ENCODE measurements at places on chromosomes 16 and 17.
A peak's percentile ranks its signal among the peaks of the same experiment; 100 is the strongest.

DNA sequence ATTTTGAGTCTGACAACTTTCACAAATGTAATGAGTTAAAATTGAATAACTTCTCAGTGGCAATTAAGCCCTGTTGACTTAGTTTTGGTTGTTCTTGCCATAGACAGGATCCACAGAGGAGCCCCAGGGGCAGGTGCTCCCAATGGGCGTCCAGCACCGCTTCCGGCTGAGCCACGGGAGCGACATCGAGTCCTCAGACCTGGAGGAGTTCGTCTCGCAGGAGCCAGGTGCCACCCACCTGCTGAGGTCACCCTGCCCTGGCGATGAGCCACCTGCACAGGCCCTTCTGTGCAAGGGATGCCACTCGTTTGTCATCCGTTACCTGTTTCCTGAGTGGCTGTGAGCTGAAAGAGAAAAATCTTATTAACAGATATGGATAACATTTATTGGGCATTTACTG is 10.7 kb downstream of the CCDC40 start:
- DNase-seq = no peak

DNA sequence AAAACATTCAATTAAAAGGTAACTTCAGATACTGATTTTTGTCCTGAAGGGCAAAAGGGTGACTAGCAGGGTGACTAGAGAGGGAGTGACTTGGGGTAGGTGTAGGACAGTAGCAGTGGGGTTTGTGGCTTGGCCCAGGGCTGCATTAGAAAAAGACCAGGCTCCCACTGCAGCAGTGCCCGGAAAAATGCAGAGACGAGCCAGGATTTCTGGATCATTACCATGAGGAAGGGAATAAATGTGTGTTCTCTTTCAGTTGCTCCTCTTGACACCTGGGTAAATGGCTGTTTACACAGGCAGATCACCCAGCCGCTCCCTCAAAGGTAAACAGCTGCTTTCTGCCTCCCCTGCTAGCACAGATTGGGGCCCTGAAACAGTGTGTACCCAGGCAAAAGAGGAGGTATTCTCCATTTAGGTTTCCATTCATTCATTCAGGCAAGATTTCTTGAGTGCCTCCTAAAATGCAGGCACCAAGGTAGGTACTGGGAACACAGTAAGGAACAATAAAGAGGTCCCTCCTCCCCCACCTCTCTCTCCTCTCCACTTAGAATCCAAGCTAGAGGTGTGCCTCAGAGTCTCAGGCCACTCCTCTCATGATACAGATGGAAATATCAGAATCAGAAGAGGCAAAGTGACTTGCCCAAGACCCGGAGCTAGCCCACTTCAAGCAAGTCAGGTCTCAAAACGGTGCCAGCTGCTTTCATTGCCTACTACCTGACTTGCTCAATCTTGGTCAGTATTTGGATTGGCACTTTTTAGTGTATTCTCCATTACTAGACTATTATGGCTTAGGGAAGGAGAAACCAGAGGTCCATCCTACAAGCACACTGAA is 15.2 kb upstream of the TOX3 start:
- DNase-seq = no peak

DNA sequence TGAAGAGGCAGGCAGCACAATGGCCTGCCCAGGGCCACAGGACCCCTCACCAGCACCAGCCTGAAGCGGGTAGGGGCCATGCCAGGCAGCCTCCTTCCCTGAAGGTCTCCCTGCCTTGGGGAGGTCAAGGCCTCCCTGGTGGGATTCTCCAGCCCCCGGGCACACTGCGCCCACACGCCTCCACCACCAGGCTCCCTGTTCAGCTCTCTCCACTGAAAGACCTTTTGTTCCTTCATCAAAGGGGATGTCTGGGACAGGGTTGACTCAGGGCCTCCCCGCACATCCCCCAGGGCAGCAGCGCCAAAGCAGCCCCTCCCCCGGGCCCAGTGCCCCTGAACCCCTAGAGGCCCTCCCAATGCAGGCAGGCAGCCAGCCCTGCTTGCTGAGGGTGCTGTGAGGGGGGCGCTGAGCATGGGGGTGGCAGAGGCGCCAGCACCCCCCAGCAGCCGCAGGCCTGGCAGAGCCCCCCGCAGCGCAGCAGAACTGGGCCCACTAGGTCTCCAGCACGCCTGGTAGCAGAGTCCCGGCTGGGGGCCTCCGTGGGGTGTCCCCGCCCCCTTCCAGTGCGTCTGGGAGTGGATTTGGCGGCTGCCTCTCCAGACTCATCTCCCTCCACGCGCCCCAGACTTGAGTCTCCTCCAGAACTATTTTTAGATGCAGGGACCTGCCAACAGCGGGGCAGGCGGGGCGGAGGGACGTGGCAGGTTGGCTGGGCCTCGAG is 13.1 kb downstream of the BCAR1 start:
- DNase-seq = no peak

- DNase-seq = no peak
Measured at GRCh38 chr16:56547120-56547948, 17.5 kb upstream of the MT4 start.

DNA sequence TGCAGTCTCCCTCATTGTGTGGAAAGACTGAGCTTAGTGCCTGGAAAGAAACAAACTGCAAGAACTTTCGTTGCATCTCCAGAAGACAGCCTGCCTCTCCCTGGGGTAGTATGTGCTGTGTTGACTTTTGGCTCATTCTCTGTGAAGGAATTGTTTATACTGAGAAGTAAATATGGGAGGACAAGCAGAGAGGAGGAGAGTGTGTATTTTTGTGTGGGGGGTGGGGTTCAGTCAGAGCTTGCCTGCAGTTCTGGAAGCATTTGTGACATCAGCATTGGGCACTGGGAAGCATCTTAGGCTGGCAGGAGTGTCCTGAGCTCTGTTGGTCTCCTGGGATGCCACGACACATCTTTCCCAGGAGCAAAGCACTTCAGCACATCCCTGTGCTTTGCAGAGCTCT is 147.9 kb downstream of the HS3ST3B1 start:
- no peak for DNase-seq

GRCh38 chr16:72199761-72200337 is 27.9 kb upstream of the PMFBP1 start:
- no peak for DNase-seq

DNA sequence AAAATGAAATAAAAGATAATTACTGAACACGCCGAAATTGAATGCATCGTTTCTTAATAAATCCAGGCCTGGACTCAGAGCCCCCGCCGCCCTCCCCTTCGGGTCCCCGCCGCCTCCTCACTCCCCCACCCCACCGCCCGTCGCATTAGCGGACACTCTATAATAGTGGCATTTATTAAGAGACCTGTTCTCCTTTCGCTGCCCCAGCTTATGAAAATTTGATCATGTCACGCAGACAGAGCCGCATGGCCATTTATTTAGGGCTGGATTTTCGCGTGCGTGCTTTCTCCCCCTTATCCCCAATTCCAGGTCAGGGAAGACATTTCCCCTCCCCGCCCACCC is 6.3 kb upstream of the HOXB2 start:
- no peak for DNase-seq

GRCh38 chr16:51500306-51500705 is 349.2 kb upstream of the SALL1 start:
- DNase-seq = no peak

DNA sequence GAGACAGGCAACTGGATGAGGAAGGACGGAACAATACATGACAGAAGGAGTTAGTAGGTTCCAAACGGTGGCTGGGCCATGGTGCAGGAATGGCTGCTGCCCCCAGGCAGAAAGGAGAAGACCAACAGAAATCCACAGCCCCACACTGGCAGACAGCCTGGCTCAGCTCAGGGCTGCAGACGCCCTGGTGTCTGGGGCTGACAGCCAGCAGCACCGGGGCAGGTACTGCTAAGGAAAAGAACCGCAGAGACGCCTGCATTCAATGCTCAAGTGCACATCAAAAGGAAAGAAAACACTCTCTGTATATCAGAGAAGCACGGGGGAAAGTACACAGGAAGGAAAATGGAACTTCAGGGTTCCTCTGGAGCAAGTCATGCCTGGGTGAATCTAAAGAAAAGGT is 53.4 kb downstream of the GAS7 start:
- no peak for DNase-seq

DNA sequence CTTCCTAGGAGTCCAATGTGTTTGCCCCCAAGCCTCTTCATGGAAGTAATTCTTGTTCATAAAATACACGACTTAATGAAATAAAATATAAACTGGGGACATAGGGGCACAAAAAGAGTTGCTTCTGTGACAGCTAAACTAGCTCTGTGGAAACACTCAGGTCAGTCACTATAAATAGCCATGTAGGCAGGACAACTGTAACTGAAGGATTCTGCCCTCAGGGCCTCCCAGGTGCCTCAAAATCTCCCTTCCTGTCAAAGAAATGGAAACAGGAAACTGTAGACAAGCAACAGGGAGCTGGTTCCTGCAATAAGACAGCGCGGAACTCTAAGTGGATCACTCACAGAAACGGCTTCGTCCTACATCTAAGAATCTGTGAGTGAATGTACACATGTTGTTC is 178.1 kb upstream of the ZFHX3 start:
- no peak for DNase-seq

- no peak for DNase-seq
Measured at GRCh38 chr16:80305410-80305809, 235.4 kb upstream of the DYNLRB2 start.

GRCh38 chr17:57817299-57817698 is 32.5 kb downstream of the MRPS23 start:
- DNase-seq = no peak

GRCh38 chr17:82055023-82055964 is 3.6 kb downstream of the GPS1 start:
- no peak for DNase-seq

GRCh38 chr16:424623-425081 is 797 bp upstream of the RAB11FIP3 start:
- DNase-seq = no peak

DNA sequence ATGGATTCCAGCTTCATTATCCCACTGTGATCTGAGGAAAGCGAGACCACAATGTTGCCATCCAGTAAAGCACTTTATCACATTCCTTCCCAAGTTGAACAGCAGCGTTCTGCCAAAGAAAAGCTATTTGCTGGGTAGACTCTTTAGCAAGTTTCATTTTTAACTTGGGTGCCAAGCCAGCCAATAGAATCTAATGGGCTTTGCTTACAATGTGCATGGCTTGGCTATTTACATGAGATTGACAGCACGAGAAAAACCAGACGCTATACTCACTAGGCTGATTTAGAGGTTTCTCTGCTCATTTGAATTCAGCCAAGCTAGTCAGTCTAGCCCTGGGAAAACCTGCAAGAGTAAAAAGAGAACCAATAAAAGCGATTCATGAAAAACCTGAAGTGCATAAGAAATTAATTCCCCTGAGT is 108.9 kb downstream of the CDH13 start:
- no peak for DNase-seq

DNA sequence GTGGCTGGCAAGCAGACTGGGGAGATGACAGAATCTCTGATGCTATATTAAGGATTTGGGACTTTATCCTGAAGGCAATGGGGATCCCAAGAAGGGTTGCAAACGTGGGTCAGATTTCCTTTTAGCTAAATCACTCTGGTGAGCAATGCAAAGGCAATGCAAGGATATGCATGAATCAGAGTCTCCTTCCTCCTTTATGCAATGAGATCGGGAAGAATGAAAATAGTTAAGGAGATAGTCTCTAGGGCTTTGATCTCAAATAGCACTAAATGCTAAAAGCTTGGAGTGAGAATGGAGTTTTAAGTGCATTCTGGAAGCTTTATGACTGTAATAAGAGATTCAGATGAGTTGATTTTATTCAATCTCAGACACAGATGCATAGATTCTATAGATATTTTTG is 27.2 kb upstream of the SHISA9 start:
- DNase-seq = no peak

GRCh38 chr17:37174205-37174604 is 201.6 kb upstream of the C17orf78 start:
- DNase-seq = peak; percentile 12

DNA sequence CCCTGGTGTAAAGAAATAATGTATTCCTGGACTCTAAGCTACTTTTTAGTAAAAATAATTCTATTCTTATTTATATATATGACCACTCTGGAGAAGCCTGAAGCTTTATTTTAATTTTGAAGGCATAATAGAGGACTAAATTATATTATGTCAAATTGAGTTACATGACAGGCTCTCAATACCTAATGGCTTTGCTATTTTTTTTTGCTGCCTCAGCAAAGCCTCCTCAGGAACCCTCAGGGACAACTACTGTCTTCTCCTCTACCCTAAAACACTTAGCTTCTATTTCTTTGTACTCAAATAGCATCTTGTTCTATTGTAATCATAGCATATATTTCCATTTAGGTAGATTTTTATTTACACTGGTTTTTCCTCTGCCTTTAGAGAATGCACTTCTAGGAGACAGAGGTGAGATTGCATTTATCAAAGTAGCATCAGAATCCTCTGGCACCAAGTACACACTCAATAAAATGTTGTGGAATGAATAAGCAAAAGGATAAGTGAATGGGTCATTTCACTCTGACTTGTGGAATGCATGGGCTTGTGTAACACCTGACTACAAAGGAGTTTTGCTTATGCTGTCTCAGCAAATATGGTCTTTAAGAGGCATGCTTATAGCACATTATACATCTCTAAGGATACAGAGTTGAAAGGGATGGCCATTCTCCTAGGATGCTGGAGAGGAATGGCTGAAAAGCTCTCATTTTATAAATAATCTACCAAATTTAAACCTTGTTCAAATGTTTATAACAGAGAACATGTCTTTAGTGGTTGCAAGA is 605.2 kb downstream of the KCNJ2 start:
- no peak for DNase-seq

DNA sequence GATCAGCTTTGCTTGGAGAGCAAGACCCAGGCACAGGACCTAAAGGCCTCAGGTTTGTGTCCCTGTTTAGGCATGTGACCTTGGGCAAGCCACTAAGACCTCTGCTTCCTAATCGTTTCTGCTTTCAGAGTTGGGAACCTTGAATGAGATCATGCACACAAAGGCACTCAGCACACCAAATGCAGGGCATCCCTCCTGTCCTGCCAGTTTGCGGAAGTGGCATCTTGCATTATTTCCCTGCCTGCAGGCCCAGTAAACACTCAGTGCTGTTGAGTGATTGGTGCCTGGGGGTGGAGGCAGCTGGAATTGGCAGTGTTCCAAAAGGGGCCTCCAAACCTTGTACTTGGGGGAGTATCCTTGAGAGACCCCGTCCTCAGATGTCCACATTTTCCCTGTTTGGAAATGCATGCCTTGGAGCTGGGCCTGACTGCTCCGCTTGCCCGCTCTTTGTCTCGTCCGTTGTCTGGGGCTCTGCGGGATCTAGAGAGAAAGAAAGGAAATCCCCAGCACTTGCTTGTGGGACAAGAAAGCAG is 28.7 kb downstream of the MRM1 start:
- DNase-seq = no peak

GRCh38 chr17:81593105-81593871 is 41.1 kb upstream of the FAAP100 start:
- no peak for DNase-seq

GRCh38 chr16:56677474-56677873 is 4.8 kb upstream of the MT1X start:
- DNase-seq = no peak

All from right kidney (tissue), 9 donors.